WTC11 (cell line): ENCODE measurements at places on chromosomes 1 and 21.

DNA sequence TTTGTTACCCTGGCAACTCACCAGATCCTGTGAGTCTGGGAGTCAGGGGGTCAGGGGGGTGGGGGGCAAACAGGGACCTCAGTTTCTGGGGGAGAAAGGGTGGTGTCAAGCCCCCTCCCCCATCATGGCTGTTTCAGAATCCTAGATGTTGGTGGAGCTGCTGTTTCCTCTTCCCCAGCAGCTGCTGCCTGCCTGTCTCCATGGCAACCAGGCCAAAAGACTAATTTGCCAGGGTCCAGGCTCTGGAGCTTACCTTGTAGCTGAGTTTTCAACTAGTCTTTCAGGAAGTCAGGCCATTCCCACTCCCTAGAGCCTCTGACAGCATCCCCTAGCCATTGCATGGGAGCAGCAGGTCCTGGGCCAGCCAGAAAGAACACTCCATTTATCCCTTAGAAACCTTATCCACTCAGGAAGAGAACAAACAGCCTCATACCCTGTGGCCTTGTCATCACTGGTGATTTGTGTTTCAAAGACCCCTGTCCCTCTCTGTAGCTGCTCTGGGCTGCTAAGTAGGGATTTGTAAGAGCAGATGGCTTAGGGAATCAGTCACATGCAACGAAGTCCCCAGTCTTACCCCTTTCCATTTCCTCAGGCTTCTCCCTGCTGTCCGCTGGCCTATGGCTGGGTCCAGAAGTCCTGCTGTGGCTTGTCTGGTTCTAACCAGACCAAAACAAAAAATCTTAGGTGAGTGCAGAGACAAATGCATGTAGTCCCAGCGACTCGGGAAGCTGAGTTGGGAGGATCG is 21.5 kb upstream of the STMN1 start:
- peak; percentile 32 for DNase-seq

- no peak for DNase-seq
Observed at GRCh38 chr1:8302081-8302956, 15.6 kb upstream of the SLC45A1 start.

GRCh38 chr1:179881642-179882252 is 338 bp upstream of the TOR1AIP1 start:
- no peak for DNase-seq

DNA sequence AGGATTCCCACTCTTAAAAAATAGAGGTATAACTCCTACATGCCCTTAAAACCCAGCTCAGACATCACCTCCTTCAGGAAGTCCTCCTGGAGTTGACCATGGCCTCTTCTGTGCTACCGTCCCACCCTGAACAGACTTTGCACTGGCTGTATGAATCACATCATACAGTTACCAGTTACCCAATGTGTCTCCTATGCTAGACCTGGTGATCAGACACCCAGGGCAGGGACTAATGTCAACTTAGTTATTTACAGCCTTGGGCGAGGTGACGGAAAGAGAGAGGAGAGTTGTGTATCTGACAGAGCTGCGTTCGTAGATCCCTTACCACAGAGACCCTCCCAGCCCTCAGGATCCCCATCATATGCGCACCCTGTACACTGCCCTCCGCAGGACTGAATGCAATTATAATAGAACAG is 72.7 kb downstream of the SLC66A1 start:
- no peak for DNase-seq

GRCh38 chr1:186802388-186802787 is 26.4 kb upstream of the PLA2G4A start:
- DNase-seq, result no peak

GRCh38 chr21:34042735-34043134 is 30.6 kb upstream of the MRPS6 start:
- no peak for DNase-seq

DNA sequence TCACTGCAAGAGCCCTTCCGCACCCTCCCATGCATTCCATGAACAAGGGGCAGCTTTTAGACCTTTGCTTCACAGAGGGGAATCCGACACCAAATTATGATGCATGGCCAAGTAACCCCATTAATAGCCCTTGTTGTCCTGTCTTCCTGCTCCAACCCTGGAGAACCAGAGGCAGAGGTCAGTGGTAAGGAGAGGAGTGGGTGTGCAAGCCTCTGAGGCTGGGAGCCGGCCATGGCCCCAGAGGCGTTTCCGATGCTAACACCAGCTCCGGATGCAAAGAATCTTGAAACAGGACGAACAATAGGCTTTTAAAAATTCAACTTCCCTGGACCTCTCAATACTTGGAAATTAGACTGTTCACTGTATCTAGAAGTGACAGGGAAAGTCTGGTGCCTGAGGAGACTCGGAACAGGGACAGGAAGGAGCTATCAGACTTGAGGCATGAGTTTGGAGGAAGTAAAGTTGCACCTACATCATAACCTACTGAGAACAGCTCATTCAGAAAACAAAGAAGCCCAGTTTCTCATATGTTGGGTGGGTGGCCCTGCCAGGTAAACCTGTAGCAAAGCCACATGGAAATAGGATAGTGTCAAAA is 101.2 kb upstream of the ERG start:
- no peak for DNase-seq

GRCh38 chr1:205693421-205693991 is 13.2 kb upstream of the SLC45A3 start:
- DNase-seq, result no peak

DNA sequence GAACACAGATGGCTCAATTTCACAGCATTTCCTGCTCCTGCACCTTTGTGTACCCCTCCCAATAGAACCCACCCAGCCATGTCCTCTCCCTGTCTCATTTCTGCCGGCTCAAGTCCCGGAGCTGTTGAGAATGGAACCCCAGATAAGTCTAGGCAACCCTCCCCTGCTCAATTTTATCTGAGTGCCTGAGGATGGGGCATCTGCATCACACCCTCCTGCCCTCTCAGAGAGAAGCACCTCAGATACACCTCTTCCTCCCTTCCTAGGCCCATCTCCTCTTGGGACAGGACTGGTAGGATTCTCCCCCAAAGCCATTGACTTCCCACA is 1.1 kb downstream of the KIF21B start:
- no peak for DNase-seq
